ENCODE measurements at places on chromosomes 13 and 19.

- no peak for DNase-seq
These were observed 29.5 kb downstream of the CRTC1 start for GRCh38 chr19:18712981-18713380.

- no peak for DNase-seq
These were observed 156.3 kb downstream of the NDFIP2 start for GRCh38 chr13:79637133-79637763.

- peak; percentile 32 for DNase-seq
These were observed 4.1 kb downstream of the ATP8A2 start for GRCh38 chr13:25375727-25376358.

GRCh38 chr19:33503030-33503429, 18.6 kb downstream of the PEPD start:
- DNase-seq = no peak

DNA sequence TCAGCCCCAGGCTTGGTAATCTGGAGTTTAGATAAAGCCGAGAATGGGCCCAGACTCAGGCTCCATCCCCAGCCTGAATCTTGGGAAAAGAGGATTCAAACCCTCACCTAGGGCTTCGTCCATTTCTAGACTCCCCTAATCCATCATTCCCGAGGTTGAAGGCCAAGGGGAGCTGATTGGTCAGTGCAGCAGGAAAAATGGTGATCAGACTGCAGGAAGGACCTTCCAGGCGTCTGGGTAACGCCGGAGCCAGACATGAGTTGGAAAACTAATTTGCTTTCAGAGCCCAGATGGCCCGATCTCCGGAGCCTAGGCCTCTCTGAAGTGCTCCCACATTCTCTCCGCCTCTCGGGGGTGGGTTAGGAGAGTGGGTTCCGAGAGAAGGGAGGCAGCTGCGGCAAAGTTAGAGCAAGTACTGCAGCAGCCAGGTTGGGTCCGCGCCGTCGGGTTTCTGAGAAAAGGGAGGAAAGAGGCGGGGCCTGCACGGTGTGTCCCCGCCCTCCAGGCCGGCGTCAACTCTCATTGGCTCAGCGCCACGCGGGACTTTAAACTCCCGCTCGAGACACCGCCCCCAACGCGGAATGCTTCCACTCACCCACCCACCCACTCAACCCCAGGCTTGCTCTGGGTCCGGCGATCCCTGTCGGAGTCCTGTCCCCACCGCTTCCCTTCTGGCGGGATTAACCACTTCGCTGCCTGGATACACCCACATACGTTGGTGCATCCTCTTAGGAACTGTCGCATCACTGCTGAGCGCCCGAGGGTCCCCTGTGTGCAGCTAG, 788 bp upstream of the RTBDN start:
- no peak for DNase-seq

DNA sequence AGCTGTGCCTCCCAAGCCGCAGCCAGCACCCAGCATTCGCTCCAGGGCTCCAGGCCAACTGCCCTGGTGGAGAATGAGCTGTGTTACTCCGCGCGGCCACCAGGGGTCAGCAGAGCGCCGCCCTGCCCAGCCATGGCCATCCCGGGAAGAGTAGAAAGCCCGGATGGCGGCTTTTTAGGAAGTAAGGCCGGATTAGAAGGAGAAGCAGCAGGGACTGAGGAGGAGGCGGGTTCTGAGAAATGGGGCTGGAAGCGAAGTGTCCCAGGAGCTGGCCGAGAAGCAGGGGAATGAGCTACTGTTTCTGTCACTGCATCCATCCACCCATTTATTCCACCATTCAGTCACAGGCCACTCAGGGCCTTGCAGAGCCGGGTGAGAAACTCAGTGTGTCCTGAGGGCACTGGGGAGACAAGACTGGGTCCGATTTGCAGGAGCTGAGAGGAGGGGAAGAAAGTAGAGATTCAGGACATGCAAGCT, 6.6 kb upstream of the NPAS1 start:
- peak; percentile 75 for DNase-seq

GRCh38 chr13:20801707-20802106, 27.9 kb upstream of the EEF1AKMT1 start:
- DNase-seq = no peak

DNA sequence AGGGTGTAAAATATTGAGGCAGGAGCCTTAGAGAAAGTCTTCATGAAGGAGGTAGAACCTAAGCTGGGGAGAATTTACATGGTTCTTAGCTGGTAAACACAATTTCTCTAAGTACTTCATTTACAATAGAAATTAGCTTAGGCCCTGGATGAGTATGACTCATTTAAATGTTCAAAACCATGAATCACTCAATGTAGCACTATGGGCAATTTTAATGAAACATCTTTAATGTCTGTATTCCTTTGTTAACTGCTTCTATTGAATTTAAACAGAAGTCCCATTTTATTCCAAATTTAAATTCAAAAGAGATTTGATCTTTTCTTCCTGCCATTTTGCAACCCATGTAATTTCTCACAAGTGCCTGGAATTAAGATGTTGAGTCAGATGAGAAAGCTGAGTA, 252.1 kb downstream of the RFC3 start:
- DNase-seq = no peak

- no peak for DNase-seq
These were observed 904.3 kb downstream of the DIAPH3 start for GRCh38 chr13:59259165-59260000.

GRCh38 chr13:113936166-113936965, 37.5 kb downstream of the C13orf46 start:
- no peak for DNase-seq

GRCh38 chr19:3411636-3412035, 45.3 kb downstream of the NFIC start:
- no peak for DNase-seq

- DNase-seq = no peak
These were observed 24.4 kb upstream of the SIAH3 start for GRCh38 chr13:45875951-45876350.

GRCh38 chr13:113951246-113951999, 22.5 kb downstream of the C13orf46 start:
- no peak for DNase-seq

DNA sequence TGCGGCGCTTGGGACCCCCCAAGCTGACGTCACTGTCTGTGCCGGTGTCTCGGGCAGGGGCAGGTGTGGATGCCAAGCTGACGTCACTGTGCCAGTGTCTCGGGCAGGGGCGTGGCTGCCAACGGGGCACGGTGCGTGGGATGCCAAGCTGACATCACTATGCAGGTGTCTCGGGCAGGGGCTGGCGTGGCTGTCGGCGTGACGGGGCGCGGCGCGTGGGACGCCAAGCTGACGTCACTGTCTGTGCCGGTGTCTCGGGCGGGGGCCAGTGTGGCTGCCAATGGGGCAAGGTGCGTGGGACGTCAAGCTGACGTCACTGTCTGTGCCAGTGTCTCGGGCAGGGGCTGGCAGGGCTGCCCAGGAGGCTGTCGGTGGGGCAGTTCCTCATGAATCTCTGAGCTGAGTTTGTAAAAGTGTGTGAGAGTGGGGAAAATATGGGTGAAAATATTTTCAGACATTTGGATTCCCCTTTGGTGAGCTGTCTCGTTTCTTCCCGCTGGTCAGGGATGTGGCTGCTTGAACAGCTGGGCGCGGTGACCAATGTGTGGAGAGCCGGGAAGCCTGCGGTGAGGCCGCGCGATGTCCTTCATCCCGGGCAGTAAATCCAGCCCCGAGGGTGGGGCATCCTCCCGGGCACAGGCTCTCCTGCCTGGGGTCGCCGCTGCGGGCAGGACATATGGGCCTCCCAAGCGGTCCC, 25.2 kb downstream of the MCF2L start:
- no peak for DNase-seq

GRCh38 chr19:44661205-44661604, 10.1 kb upstream of the CEACAM19 start:
- DNase-seq = no peak

DNA sequence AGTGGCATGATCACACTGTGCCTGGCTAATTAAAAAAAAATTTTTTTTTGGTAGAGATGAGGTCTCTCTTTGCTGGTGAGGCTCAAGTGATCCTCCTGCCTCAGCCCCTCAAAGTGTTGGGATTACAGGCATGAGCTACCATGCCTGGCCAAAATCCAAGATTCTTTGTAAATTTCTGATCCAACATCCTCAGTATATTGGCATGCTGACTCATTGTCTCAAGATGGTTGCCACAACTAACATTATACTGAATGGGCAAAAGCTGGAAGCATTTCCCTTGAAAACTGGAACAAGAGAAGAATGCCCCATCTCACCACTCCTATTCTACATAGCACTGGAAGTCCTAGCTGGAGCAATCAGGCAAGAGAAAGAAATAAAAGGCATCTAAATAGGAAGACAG, 100.0 kb downstream of the KLF5 start:
- no peak for DNase-seq

DNA sequence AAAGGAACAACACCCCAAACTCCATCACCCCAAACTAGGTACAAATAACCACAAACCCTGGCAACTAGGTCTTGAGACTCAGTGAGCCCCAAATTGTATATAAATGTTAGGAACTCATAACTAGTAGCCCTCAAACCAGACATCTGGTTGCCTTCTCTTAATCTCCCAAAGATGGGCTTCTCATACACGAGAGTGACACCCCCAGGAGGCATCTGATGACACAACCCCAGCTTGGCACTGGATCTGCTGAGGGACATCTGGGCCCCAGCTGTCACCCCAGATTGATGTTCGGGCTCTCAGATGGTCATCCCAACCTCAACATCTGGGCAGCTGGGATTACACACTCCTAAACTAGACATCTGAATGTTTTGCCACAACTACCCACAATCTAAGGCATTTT, 14.8 kb downstream of the RABAC1 start:
- DNase-seq = no peak

DNA sequence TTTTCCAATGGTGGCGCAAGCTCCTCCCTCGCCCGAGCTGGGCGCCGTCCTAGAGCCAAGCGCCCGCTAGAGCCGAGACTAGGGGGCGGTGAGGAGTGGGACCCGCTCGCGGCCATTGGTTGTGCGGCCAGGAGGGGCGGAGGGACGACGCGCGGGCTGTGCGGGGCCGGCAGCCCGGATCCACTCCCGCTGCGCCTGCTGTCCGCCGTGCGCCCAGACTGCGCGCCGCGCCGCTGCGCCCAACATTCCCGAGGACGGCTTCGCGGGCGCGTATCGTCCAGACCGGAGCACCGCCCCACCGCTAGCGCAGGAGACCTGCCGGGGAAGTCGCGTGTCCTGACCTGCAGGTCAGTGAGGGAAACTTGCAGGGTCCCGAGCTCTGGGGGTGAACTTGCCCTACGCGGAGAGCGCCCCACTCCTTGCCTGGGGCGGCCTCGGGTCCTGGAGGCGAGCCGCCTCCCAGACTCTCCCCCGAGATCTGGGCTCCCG, at the start of gene SERTM1:
TSS of gene SERTM1 (plus strand) at position 183 of the 489 bp plus-strand sequence. CDS start 21,059 bp downstream, outside the sequence.
- DNase-seq = peak; percentile 56

DNA sequence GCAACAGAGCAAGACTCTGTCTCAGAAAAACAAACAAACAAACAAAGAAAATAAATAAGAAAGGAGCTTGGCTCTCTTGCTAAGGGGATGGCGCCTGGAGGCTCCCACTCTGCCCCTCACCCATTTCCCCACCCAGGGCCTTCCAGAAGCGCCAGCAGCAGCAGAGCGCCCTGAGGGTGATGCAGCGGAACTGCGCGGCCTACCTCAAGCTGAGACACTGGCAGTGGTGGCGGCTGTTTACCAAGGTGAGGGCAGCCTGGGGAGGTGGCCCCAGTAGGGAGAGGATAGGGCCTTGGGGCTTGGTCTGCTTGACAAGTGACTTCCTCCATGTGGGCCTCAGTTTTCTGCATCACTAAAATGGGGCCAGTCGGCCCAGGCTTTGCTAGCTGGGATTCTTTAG, 59.8 kb downstream of the MYH14 start:
- no peak for DNase-seq

- DNase-seq = no peak
These were observed 163.2 kb downstream of the TEX29 start for GRCh38 chr13:111483621-111483987.

DNA sequence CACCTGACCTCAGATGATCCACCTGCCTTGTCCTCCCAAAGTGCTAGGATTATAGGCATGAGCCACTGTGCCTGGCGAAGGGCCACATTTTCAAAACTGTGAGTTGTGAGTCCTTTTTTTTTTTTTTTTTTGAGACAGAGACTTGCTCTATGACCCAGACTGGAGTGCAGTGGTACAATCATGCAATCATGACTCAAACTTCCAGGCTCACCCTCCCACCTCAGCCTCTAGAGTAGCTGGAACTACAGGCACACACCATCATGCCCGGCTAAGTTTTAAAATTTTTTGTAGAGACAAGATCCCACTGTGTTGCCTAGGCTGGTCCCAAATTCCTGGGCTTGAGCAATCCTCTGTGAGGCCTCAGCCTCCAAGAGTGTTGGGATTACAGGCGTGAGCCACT, 3.8 kb upstream of the MYPOP start:
- no peak for DNase-seq

DNA sequence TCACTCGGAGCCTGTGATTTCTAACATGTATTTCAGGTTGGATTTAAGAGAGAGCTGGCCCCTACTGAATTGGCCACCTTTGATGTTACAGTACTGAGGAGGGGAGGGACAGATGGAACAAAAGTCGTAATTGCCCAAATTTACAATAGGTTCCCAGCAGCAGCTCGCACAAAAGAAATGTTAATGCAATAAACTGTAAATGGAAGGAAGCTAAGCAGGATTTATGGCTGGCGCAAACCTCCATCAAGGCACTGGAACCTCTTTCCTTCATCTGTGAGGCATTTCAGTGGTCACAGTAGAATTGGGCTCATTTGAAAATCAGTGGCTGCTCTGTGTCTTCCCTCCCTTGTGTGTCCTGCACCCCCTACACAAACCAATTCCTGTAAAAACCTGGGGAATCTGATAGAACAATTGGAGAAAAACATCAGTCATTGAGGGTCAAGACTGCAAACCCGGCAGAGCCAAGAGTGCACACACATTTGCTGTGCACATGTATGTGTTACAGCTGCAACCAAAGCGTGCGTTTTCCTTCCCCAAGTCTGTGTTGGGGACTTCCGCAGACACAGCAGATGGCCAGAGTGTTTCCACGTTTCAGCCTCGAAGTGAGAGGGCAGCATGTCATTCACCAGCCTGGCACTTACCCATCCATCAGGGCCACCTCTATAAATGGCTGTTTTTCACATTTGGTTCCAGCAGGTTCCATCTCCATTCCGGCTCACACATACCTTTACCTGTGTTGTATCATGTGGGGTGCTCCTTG, 192.8 kb downstream of the TM9SF2 start:
- DNase-seq = peak; percentile 65

DNA sequence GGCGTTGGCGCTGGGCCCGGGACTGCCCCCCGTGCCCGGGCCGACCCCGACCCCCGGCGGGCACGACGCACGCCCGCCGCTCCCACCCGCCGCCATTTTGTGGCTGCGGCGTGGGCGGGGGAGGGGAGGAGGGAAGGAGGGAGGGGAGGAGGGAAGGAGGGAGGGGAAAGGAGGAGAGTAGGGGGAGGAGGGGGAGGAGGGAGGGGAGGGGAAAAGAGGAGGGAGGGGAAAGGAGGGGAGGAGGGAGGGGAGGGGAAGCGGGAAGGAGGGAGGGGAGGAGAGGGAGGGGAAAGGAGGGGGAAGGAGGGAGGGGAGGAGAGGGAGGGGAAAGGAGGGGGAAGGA, at the start of gene BTBD2:
TSS of gene BTBD2 (minus strand) at position 107 of the 343 bp plus-strand sequence. CDS start at position 96, 11 bp downstream.
- DNase-seq = peak; percentile 61
